ENCODE measurements at places on chromosomes 4 and X.

DNA sequence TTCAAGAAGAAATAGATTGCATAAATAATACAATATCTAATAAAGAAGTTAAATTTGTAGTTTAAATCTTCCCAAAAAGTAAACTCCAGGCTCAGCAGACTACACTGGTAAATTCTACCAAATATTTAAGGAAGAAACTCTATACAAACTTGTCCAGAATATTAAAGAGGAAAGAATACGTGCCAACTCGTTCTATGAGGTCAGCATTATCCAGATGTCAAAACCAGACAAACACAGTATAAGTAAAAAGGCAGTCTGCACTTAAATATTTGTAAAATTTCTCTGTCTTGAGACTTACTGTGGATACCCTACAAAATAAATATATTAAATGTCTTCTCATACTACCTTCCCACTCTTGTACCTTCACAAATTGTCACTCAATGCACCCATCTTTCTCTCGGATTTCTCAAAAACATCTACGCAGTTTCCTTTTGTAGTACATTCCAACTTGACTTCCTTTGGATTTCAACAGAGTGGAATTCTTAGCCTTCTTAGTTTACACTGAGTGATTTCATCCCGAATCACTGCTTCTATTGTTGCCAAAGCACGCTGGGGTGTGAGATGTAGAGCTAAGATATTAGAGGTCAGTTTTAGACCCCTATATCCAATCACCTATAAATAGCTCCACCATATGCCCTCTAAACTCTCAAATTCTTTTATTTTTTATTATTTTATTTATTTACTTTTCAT lies 71.6 kb upstream of the MAB21L2 start:
- no peak for DNase-seq

DNA sequence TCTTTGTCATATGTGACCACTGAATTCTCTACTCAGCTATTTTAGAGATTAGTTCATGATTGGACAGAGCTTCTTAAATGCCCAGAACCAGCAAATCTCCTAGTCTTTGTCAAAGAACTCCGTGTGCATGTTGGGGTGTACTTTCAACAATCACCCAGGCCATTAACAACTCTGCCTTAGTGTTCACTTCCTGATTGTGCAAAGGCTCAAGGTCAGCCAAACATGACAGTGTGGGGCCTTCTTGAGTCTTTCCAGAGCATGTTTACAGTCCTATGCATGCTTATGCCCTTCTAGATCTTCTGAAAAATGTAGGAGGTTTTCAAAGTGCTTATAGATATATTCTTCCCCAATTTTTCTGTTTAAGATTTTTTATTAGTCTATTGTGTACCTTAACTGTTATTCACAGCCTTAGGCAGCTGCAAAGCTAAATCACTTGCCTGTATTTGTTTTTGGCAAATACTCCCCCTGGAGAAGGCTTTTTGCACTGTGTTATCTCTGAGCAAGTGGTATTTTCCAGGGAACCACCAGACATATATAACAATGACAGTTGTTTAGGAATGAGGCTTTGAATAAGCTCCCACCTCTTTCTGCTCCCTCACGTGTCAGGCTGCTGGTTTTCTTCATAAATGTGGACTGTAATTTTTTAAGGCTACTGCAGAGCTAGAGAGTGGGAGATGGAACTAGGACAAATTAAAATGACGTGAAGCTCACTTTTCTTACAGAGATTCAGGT lies 24.0 kb upstream of the DRP2 start:
- DNase-seq: no peak

- no peak for DNase-seq
These were observed 3.5 kb downstream of the CXCL2 start for GRCh38 chr4:74095482-74095881.

GRCh38 chrX:64456828-64457227 lies 61.6 kb upstream of the MTMR8 start:
- no peak for DNase-seq

DNA sequence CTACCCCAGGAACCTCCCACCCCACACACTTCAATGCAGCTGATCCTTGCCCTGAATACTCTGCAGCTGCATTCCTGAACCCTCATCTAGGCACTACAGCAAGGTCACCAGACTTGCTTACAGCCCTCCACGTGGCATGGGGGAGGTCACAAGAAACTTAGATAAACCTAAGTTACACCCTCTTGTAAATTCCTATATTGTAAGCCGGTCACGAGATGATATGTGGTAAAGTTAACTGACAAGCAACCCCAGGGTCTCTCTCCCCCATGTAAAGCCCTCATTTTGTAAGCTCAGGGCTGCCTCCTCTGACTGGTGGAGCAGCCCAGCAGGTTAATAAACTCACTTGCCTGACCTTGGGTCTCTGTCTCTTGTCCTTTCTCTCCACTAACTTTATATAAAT lies 570.7 kb downstream of the PCDH7 start:
- no peak for DNase-seq

DNA sequence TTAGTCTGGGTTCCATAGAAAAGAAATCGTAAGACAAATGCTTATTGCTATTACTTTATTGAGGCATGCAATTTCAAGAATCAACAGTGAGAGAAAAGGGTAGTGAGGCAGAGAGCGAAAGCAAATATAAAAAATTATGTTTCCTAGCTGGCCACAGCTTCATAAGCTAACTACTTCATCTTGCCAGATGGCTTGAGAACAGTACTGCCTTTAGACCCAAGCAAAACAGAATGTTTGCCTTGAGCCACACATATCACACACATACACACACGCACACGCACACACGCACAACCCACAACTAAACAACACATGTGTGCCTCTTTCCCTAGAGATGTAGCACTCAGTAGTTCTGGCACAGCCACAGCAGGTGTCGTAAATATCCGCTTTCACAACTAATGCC lies 31.6 kb upstream of the NR0B1 start:
- DNase-seq: no peak

DNA sequence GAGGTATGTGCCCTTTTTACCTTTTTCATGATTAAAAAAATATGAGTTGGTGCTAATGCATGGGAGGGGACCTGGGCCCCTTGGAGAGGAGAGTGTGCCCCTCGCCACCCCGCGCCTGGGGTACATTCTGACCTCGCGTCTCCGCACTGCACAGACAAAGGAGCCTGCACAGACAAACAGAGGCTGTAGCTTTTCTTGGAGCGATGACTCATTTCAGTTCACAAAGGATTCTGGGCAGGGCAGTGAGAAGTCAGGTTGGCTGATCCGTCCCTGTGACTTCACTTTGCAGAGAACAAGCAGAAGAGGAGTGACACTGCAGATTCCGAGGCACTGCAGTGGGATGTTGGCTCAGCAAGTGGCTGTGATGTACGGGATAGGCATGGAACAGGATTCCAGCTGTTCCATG lies 82.9 kb downstream of the STOX2 start:
- DNase-seq: peak; percentile 73

- DNase-seq: no peak
These were observed 1804.7 kb downstream of the STIM2 start for GRCh38 chr4:28665306-28665705.

- no peak for DNase-seq
These were observed 106.0 kb upstream of the PLAC1 start for GRCh38 chrX:134764202-134764785.

DNA sequence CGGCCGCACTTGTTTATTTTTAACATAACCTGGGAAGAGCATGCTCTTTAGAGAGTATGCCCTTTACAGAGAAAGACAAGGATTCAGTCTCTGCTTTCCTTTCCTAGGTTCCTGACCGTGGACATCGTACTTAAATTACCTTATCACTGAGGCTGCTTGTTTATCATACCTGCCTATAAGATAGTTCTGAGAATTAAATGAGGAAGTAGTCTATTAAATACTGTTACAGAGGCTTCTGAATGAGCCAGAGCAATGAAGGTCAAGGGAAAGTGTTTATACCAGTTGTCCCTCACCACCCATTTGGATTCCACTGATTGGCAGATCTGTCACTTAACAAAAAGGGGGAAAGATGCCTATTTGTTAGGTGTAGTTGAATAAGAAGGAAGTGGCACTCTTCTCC lies 10.0 kb downstream of the TXLNG start:
- DNase-seq: no peak

- DNase-seq: no peak
These were observed 154.5 kb downstream of the MSN start for GRCh38 chrX:65821721-65822496.

GRCh38 chr4:86825511-86825910 lies 23.7 kb downstream of the SLC10A6 start:
- DNase-seq: no peak

DNA sequence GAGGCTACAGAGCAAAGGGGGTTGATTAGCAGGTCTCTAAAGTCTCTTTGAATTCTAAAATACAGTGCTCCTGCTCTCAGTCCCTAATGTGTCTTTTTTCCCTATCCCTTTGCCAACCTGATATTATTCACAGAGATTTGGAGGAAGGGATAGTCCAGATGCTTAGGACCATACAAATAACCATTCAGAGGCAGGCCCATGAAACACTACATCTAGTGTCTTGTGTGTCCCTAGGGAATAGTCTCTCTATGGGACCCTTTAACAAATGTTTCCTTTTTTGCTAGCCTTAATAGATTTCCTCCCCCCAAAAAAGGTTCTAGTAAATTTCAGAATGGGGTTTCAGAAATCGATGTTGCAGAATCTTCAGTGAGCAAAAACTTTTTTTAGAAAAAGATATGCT lies 1.7 kb downstream of the NR0B1 start:
- DNase-seq: no peak

GRCh38 chr4:163332526-163333406 lies at the start of gene NPY1R:
Gene NPY1R, minus strand, starts transcription at chr4:163332596. Its CDS starts 6,042 bp downstream, at chr4:163326554.
- DNase-seq: no peak

- DNase-seq: no peak
These were observed 43.5 kb downstream of the MID1 start for GRCh38 chrX:10576777-10577447.

- no peak for DNase-seq
These were observed 19.0 kb upstream of the PAGE4 start for GRCh38 chrX:49809891-49810632.

- DNase-seq: no peak
These were observed 625.7 kb downstream of the SMARCA1 start for GRCh38 chrX:128897621-128898020.

DNA sequence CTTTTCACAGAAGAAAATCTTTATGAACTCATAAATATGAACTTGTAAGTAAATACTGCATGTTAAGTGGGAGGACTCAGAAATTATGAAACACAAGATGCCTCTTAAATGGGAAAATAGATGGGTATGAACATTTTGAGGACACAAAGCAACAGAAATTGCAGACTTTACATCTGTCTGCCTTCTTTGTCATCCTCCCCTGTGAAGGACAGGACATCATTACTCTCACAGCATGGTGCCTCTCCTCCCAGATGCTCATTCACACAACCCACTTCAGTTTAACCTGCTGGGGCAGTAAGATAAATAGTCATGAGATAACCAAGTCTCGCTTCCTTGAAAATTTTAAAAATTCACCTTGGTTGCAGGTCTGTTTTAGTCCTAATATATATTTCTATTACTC lies 144.5 kb downstream of the APBB2 start:
- DNase-seq: no peak

GRCh38 chrX:111270339-111270738 lies at the start of gene CAPN6:
Gene CAPN6, minus strand, starts transcription at chrX:111270483. Its CDS starts 6,547 bp downstream, at chrX:111263936.
- no peak for DNase-seq

- DNase-seq: no peak
These were observed 2.8 kb downstream of the CCNG2 start for GRCh38 chr4:77159806-77160205.

GRCh38 chrX:20609916-20610415 lies 343.3 kb upstream of the RPS6KA3 start:
- DNase-seq: peak; percentile 96

DNA sequence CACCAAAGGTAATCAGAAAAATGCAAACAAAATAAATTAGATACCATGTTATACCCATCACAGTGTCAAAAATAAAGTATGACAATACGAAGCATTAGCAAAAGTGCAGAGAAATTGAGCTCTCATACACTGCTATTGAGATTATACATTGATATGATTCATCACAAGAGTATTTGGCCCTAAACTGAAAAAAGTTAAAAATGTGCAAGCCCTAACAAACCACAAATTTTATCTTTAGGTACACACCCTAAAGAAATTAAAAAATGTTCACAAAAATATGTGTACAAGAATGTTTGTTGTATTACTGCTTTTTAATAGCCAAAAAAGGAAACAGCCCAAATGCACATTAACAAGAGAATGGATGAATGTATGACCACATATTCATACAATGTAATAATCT lies 137.9 kb upstream of the MAGEA10 start:
- no peak for DNase-seq

DNA sequence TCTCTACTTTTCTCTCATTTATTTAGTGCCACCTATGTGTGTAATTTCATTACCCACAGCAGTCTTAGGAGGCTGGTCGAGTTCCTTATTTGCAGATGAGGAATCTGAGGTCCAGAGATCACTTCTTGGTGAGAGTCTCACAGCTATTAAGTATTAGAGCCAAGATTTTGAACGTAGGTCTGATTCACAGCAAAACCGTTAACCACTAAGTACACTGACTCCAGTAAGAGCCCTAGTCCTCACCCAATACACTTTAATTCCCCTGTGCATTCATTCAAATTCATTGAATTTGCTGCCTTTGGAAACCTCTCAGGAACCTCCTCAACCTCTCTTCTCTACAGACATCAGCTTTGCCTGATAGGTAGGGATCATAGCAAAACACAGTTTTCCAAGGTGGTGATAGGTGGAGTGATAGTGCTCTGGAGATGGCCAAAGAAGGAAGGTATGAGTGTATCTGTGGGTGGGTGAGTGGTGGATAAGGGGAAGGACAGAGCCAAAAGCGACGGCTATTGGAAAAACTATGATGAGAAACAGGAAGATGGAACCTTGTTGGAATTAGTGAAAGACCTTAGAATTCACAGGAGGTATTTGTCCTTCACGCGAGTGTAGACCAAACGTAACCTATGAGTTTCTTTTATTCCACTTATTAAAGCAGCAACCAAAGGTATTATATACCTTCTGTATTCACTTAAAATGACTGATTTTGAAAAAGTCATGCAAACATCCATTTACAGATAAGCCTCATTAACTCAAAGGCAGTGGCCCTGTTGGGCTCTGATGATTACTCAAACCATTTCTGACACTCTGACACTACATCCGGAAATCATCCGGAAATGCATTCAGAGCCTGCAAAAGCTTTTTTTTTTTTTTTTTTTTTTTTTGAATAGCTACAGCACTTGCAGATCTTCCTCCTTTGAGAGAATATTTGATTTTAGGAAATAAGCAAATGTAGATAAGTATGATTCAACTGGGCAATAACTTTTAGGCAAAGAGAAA lies 6.3 kb downstream of the FMR1 start:
- no peak for DNase-seq

GRCh38 chr4:150363721-150364688 lies 217.9 kb upstream of the MAB21L2 start:
- no peak for DNase-seq

DNA sequence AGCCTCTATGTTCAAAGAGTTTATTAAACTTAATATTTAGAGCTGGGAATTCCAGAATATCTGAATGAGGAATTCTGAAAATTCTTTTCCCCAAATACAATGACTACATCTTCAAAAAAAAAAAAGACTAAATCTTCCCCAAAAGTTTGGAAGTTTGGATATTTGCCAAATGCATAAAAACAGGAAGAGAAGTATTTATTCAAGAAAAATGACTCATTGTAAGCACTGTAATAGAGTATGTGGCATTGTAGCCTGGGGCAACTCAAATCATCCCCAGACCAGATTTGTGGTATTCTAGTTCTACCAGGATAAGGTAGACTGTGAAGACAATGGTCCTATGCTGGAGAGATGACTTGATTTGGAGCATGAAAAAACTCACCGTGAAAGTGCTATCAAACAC lies 78.5 kb upstream of the PDHA2 start:
- DNase-seq: no peak

GRCh38 chr4:185708348-185708747 lies 103.6 kb downstream of the SORBS2 start:
- DNase-seq: no peak

GRCh38 chrX:72260448-72260847 lies 16.6 kb downstream of the RPS4X start:
- DNase-seq: no peak
